Esophagus squamous epithelium (tissue), 5 donors: ENCODE measurements at places on chromosomes 13 and 19. TPM values are rescaled to one million over a fixed set of nuclear protein-coding genes. Genes with fewer than 3 reads are reported as not detected.

Gene GDF15
- total RNA-seq, result 0.76 TPM

Gene CNFN
- 1,759 TPM for total RNA-seq

Gene ZNF135
- total RNA-seq, result 1.1 TPM

Gene CRLF1
- 14.0 TPM for total RNA-seq

DNA sequence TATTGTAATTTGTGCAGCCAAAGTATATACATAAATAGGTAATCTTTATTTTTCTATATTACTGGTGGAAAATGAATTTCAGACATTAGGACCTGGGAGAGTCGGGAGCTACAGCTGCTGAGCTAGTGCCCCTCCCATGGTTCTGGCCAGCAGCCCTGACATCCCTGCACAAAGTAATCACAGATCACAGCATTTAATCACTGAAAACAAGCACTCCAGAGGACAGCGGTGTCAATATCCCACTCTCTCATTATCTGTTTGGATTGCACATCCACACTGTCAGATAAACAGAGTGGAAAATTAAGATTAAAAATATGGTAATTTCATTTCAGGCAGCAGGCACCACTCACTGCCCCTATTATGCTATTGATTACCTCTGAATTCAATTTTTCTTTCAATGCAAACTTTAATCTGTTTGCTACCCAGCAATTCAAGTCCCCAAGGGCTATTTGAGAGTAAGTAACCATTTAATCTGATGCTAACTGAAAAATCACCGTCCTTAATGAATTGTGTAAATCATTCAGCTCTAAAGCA, 254.1 kb upstream of the SOX21 start:
- no peaks in the 10 kb centered on the region for H3K36me3 ChIP-seq
- no peak overlapping the region for H3K4me3 ChIP-seq
- no peaks in the 10 kb centered on the region for H3K27me3 ChIP-seq
- H3K4me1 ChIP-seq, result no peaks in the 10 kb centered on the region

DNA sequence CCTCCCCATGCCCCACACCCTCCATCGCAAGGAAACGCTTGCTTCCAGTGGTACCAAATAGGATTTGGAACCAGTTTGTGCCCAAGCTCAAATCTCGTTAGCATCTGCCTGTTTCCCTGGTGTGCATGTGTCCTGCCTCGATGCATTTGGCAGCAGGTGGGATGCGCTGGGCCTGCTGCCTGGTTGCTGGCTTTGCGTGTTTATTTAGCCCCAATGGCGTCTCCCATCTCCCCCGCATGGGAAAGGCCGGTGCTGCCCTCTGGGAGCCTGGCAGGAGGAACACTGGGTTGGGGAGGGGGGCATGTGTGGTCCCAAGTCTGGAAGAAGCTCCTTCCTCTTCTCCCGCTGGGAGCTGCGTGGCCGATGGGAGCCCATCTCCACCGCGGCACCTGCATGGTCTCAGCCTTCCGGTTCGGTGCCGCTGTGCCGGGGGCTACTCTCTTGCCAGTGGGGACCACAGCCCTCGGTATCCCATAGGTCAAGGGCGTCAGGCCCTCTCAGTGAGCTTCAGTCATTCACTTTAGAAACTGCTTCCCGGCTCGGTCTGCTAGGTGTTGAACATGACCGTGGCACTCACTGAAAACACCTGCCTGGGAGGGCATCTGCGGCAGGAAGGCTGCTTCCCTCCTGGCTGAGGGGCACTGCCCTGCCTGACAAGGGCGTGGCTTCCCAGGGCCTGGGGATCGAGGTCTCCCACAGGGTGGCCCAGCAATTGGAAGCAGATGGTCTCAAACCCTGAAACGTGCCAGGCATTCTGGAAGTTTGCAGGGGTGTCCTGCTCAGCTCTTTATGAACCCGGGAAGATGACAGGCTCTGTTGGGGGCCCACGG, 11.8 kb upstream of the F7 start:
- no peak overlapping the region for H3K27ac ChIP-seq
- no peaks in the 10 kb centered on the region for H3K4me1 ChIP-seq
- no peak for DNase-seq
- H3K27me3 ChIP-seq, result no peaks in the 10 kb centered on the region
- H3K4me3 ChIP-seq, result no peak overlapping the region

DNA sequence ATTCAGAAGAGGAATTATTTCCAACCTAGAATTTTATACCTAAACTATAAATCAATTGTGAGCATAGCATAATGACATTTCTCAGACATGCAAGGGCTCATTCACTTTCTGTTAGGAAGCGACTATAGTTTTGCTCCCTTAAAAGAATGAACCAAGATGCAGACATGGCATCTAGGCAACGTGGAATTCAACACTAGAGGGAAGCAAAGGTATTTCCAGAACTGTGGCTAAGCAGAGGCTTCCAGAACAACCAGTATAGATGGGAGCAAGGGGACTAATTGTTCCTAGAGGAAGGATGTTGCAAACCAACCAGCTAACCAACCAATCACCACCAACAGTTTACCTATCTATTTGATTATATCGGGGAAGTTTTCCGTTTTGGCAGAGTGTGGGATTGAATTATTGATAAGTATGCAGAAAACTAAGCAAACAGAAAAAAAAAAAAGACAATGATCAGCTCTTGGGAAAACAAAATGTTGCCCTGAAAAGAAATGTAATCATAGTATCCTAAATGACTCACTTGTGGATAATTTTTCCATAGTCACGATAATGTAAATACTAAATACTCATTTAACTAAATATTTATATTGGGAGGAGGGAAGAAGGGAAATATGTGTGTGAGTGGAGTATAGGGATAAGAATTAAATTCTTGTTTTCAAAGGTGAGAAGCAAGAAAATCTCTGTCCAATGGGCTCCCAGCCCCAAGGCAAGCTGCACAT, 21.1 kb downstream of the ARL11 start:
- H3K36me3 ChIP-seq, result no peaks in the 10 kb centered on the region
- H3K27ac ChIP-seq, result no peak overlapping the region
- no peaks in the 10 kb centered on the region for H3K4me1 ChIP-seq
- DNase-seq, result no peak
- no peaks in the 10 kb centered on the region for H3K27me3 ChIP-seq
- no peak overlapping the region for H3K4me3 ChIP-seq

DNA sequence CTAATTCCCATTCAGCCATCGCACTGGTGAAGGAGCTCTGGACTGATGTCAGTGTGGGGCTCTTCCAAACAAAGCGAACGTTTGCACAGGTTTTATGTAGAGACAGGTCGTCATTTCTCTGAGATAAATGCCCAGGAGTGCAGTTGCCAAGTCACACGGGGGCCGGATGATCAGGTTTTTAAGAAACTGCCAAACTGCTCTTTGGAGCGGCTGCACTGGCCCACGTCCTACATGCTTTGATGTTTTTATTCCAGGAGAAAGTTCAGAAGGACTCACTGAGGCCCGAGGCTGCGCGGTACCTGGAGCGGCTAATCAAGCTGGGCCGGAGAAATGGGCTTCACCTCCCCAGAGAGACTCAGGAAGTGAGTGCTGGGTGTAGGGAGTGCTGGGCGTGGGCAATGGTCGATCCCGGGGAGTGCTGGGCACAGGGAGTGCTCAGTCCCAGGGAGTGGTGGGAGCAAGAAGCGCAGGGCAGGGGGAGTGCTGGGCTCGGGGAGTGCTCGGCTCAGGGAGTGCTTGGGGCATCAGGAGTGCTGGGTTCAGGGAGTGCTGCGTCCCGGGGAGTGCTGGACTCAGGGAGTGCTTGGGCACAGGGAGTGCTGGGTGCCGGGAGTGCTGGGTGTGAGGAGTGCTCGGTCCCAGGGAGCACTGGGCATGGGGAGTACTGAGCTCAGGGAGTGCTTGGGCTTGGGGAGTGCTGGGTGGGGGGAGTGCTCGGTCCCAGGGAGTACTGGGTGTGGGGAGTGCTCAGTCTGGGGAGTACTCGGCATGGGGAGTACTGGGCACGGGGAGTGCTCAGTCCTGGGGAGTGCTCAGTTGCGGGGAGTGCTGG, 10.7 kb downstream of the THOP1 start:
- no peaks in the 10 kb centered on the region for H3K27me3 ChIP-seq
- no peak for DNase-seq
- peaks cover 9% of the 10 kb centered on the region for H3K36me3 ChIP-seq
- peak overlapping the region; percentile 63 for H3K27ac ChIP-seq

- no peaks in the 10 kb centered on the region for H3K4me1 ChIP-seq
- no peak overlapping the region for H3K4me3 ChIP-seq
- no peak overlapping the region for H3K27ac ChIP-seq
- no peak for DNase-seq
- H3K36me3 ChIP-seq, result no peaks in the 10 kb centered on the region
Measured at GRCh38 chr13:97627566-97627965, 193.6 kb downstream of the RAP2A start.

GRCh38 chr19:40528078-40528477, 48.6 kb upstream of the SHKBP1 start:
- peaks cover 21% of the 10 kb centered on the region for H3K4me1 ChIP-seq
- DNase-seq, result no peak
- H3K4me3 ChIP-seq, result no peak overlapping the region
- H3K27me3 ChIP-seq, result no peaks in the 10 kb centered on the region

DNA sequence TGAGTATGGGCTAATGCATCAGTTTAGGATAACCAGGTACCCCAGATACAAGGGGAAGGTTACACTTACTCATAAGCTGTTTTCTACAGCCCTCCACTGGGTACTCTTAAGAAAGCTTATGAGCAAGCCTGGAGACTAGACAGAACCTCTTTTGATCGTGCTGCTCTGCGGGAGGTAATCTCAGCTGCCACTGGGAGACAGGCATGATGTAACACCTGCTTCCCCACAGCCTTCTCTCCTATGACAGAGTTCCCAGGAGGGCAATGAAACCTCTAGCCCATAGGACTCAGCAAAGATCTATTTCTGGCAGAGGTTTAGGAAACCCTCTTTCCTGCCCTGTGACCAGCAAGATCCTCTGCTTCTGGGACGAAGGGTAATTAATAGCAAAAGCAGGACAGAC, 65.6 kb downstream of the WASF3 start:
- no peak overlapping the region for H3K4me3 ChIP-seq
- no peak overlapping the region for H3K27ac ChIP-seq
- H3K27me3 ChIP-seq, result no peaks in the 10 kb centered on the region
- DNase-seq, result no peak
- no peaks in the 10 kb centered on the region for H3K36me3 ChIP-seq

DNA sequence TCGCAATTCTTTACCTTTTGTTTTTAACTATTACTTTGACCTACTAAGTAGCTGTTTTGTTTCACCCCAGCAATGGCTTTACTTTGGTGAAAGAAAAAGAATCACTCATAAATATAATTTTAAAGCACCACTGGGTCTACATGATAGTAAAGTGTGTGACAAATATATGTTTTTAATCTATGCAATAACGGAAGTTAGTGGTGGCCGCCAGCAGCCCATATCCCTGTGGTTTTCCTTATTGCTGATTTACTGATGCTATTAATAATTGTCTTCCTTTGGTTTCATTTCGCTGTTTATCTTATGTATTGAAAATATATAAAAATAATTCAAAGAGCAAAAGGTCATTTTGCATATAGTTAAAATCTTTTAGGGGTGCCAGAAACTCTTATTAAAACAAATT, 491.3 kb downstream of the DIAPH3 start:
- no peak overlapping the region for H3K27ac ChIP-seq
- no peak overlapping the region for H3K4me3 ChIP-seq
- no peak for DNase-seq
- H3K27me3 ChIP-seq, result no peaks in the 10 kb centered on the region

DNA sequence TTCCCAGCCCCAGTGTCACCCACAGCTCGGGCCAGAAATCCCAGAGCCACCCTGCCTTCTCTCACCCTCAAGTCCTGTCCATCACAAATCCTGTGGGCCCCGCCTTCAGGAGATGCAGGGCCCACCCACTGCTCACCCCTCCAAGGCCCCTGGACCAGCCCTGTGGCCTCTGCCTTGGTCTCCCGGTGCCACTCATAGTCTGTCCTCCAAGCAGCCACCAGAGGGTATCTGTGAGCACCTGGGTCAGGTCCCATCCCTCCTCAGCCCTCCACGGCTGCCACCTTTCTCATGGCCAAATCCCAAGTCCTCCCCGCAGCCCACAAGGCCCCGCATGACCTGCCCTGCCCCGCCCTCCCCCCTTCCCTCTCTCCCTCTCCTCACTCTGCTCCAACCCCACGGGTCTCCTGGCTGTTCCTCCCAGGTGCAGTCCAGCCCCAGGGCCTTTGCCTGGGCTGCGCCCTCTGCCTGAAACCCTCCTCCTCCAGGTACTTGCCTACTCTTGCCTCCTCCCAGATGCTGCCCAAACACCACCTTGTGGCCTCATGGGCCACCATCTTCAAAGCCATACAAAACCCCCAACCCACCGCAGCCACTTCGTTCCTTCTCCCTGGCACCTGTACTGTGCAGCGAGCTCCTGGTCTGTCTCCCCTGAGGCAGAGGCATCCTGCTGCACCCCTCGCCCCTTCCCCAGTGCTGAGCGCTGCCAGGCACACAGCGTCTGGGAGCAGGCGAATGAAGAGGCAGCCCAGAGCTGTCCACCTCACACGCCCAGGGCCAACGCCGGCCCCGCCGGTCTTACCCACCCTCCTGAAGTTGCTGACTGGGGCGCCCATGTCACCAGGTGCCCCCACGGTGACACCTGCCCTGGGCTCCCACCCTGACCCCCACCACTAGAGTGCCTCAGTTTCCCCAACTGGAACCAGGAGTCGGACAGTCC, 13.2 kb upstream of the UQCR11 start:
- H3K36me3 ChIP-seq, result peaks cover 9% of the 10 kb centered on the region
- no peak overlapping the region for H3K4me3 ChIP-seq
- H3K27me3 ChIP-seq, result no peaks in the 10 kb centered on the region
- no peak for DNase-seq
- H3K4me1 ChIP-seq, result no peaks in the 10 kb centered on the region
- H3K27ac ChIP-seq, result no peak overlapping the region

GRCh38 chr13:35978607-35979316, 152.4 kb downstream of the DCLK1 start:
- H3K27me3 ChIP-seq, result no peaks in the 10 kb centered on the region
- H3K4me3 ChIP-seq, result no peak overlapping the region
- no peak for DNase-seq
- H3K27ac ChIP-seq, result peak overlapping the region; percentile 56

DNA sequence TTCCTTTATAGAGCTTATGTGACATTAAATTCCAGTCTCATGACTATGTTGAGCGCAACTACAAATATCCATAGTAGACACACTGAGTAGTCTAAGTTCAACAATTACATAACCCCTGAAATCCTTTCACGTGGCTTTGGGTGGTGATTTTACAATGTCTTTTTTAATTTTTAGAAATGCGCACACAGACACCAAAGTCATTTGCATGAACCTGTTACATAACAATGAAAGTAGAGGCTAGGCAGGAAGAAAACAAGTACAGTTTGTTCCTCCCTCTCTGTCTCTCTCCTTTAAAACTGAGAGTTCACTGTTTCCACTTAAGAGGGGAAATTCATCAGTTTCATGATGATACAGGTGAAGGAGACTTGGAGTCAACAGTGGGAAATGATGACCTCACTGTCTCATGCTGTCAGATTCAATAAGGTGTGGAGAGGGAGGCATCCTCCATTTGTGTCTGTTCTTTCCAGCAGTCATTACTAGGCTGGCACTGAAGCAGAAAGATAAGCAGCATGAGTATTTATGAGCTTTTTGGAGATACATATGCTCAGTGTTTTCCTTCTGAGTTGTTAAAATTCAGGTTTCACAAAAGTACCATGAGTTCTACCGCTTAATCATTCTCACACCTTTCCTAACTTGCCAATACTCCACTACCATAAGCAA, 201.8 kb downstream of the LHFPL6 start:
- no peak overlapping the region for H3K27ac ChIP-seq
- no peak overlapping the region for H3K4me3 ChIP-seq
- no peaks in the 10 kb centered on the region for H3K27me3 ChIP-seq
- peaks cover 27% of the 10 kb centered on the region for H3K4me1 ChIP-seq
- DNase-seq, result no peak
- no peaks in the 10 kb centered on the region for H3K36me3 ChIP-seq

- no peaks in the 10 kb centered on the region for H3K27me3 ChIP-seq
- H3K4me1 ChIP-seq, result no peaks in the 10 kb centered on the region
- no peak overlapping the region for H3K4me3 ChIP-seq
- no peak for DNase-seq
Measured at GRCh38 chr13:32887617-32888016, 128.6 kb upstream of the KL start.
